ENCODE measurements at places on chromosomes 11 and 22.
A peak's percentile ranks its signal among the peaks of the same experiment; 100 is the strongest.

GRCh38 chr11:30488304-30488998, 97.7 kb downstream of the MPPED2 start:
- DNase-seq, result no peak

GRCh38 chr11:2002042-2002776, 4.6 kb upstream of the H19 start:
- no peak for DNase-seq

- DNase-seq, result no peak
Observed at GRCh38 chr11:46438211-46438610, 46.6 kb upstream of the CHRM4 start.

- no peak for DNase-seq
Observed at GRCh38 chr11:86214710-86215109, 29.8 kb upstream of the EED start.

- DNase-seq, result peak; percentile 83
Observed at GRCh38 chr11:69518081-69518950, 36.9 kb downstream of the LINC01488 start.

- DNase-seq, result peak; percentile 16
Observed at GRCh38 chr11:130554241-130555055, 106.0 kb downstream of the ADAMTS15 start.

DNA sequence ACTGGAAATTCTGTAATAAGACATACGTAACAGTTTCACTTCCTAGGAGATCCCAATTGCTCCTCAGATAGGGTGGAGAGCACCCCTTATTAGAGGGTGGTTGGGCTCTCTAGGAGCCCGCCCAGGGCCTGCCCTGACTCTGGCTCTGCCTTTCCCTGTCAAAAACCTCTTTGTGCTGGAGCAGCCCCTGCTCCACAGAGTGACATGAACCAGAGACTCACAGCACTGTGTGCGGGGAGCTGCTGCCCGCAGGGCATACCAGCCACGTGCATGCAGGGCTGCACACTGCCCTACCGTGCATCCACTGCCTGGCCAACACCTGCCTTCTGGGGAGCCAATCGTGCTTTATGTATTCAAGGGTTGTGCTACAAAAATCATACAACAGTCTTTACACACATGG, 24.3 kb downstream of the KCNQ1OT1 start:
- no peak for DNase-seq

- no peak for DNase-seq
Observed at GRCh38 chr22:45757068-45757467, 85.4 kb downstream of the ATXN10 start.

- DNase-seq, result peak; percentile 66
Observed at GRCh38 chr11:47186700-47187695, 764 bp upstream of the PACSIN3 start.

GRCh38 chr11:8330404-8330803, 66.7 kb upstream of the LMO1 start:
- peak; percentile 30 for DNase-seq

DNA sequence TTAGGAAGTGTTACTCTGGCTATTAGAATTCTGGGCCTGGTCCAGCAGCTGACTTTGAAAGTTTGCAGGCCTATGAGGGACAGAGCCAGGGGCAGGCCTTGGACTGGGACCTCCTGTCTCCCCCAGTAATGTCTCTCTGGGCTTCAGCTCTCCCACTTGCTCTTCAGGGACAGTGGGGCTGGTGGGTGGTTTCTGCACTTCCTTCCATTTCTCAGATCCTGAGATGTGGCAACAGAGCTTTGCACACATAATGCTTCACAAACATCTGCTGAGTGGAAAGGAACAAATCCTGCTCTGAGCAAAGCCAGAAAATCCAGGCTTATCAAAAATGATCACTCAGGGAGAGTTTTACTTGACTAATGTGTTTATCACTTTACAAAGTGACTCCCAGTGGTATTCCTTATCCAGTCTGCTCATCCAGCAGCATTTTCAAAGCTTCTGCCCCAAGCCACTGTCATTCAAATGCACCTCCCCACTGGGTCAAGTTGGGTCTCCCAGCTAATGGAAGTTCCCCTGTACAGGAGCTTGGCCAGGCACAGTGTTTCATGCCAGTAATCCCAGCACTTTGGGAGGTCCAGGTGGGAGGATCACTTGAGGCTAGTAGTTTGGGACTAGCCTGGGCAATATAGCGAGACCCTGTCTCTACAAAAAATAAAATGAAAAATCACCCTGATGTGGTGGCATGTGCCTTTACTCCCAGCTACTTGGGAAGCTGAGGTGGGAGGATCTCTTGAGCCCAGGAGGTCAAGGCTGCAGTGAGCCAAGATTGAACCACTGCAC, 13.5 kb upstream of the OSBP2 start:
- no peak for DNase-seq

- no peak for DNase-seq
Observed at GRCh38 chr11:14882196-14882595, 9.8 kb downstream of the CYP2R1 start.

- peak; percentile 12 for DNase-seq
Observed at GRCh38 chr11:85182441-85183387, 444.4 kb downstream of the DLG2 start.

Data from EL (cell line).